CD4-positive, alpha-beta T cell (primary cell): ENCODE measurements at places on chromosomes 1 and 21. TPM values are rescaled to one million over a fixed set of nuclear protein-coding genes. Genes with fewer than 3 reads are reported as not detected.

The SLAMF8 gene
- total RNA-seq: not detected

The CMPK1 gene
- total RNA-seq: 112 TPM

The THEM5 gene
- not detected for total RNA-seq

The ANKRD34A gene
- total RNA-seq: 0.47 TPM

The MATN1 gene
- total RNA-seq: 2.5 TPM

The ANXA9 gene
- not detected for total RNA-seq

The GNG4 gene
- not detected for total RNA-seq

The PGLYRP3 gene
- total RNA-seq: not detected

The AMPD2 gene
- total RNA-seq: 170 TPM

The ANKRD35 gene
- total RNA-seq: not detected

The FMN2 gene
- not detected for total RNA-seq

The C1QA gene
- not detected for total RNA-seq

The GPR37L1 gene
- not detected for total RNA-seq

The SHISA4 gene
- not detected for total RNA-seq

The CRTC2 gene
- total RNA-seq: 147 TPM

The CCDC185 gene
- not detected for total RNA-seq

The SPRR1B gene
- total RNA-seq: not detected

The SERPINC1 gene
- not detected for total RNA-seq

The AXDND1 gene
- 1.1 TPM for total RNA-seq

The TAS1R1 gene
- total RNA-seq: not detected

The TRIM67 gene
- total RNA-seq: not detected

The KCNN3 gene
- not detected for total RNA-seq

The RCSD1 gene
- 44.6 TPM for total RNA-seq

The FBXO44 gene
- total RNA-seq: 48.4 TPM

The MYOC gene
- total RNA-seq: not detected

The IRF6 gene
- 1.7 TPM for total RNA-seq

The LRRN2 gene
- not detected for total RNA-seq

The KRTAP13-2 gene
- not detected for total RNA-seq

The C1orf74 gene
- total RNA-seq: 0.67 TPM

The LINGO4 gene
- 0.16 TPM for total RNA-seq

The HYI gene
- 31.6 TPM for total RNA-seq

The AMPD1 gene
- total RNA-seq: not detected

The TFF1 gene
- not detected for total RNA-seq

The CBR3 gene
- 2.6 TPM for total RNA-seq

The GCSAML gene
- total RNA-seq: not detected

The ATP6V1G3 gene
- total RNA-seq: not detected

The PMVK gene
- total RNA-seq: 6.6 TPM

The C1orf116 gene
- total RNA-seq: 0.25 TPM

The CLIC6 gene
- total RNA-seq: not detected

The HFM1 gene
- not detected for total RNA-seq

The CELSR2 gene
- 3.6 TPM for total RNA-seq

The GJA5 gene
- not detected for total RNA-seq

The CD1B gene
- total RNA-seq: not detected

The ZNF697 gene
- total RNA-seq: 0.06 TPM

The TPTE gene
- not detected for total RNA-seq
